ENCODE measurements at places on chromosomes 3 and 15.
A peak's percentile ranks its signal among the peaks of the same experiment; 100 is the strongest.

- no peak for DNase-seq
Observed at GRCh38 chr15:35560258-35560657, 14.3 kb upstream of the DPH6 start.

- no peak for DNase-seq
Observed at GRCh38 chr15:94297558-94297957, 66.2 kb downstream of the MCTP2 start.

DNA sequence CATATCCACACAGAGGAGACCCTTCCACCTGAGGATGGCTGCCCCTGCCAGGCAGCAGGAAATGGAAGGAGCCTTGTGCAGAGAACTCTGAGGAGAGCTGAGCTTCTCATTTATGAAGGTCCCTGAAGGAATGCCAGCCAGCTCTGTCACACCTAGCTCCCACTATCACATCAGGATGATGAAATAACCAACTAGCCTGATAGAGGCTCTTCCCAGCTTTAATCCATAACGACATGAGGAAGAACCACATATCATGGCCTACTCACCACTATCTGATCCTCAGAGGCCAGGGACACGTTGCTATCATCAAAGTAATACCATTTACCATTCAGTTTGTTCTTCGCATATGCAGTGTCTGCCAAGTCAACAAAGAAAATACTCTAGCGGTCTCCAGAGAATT is 1.5 kb upstream of the C3orf62 start:
- DNase-seq, result no peak

DNA sequence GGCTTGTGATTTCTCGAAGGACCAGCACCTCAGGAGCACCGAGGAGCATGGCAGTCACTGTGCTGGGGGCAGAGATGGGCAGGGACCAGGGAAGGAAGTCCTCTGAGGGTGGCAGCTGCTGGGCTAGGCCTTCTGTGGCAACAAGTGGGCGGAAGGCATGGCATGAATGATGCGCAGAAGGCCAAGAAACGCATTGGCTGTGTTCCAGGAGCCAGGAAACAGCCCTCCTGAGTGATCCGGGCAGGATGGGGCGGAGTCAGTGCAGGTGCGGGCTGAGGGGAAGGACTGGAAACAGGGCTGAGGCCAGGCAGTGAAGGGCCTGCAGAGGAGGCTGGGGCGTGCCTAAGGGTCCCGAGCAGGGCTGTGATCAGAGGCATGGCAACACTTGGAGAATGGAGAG is 23.6 kb downstream of the MRPS11 start:
- no peak for DNase-seq

DNA sequence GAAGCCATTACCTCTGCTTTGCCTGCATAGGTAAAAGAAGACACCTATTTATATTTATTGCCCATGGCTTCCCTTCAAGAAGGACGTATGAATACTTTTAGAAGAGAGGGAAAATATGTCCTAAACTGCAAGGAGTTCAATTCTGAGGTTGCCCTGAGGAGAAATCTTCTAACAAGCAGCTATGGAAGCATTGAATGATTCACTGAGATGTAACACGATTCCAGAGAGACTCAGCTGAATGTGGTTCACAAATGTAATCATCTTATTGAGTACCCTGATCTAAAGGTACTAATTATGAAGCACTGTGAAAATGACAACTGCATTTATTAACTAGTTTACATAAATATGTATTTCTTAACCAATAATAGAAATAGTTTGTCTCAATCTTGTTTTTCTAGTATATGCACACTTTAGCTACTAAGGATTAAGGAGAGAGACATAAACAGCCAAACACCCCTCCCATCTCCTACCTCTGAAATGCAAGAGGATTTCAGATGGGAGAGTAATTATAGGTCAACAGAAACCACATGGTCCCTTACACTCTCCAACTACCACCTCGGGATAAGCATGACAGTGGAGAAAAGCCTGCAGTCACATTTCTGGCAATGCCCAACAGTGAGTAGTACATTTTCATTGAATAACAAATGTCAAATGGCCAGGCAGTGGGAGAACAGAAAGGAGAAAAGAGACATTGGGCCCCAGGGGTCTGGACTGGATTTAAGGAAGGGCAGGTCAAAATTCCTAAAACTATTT is 506.2 kb upstream of the IL12A start:
- DNase-seq, result no peak

DNA sequence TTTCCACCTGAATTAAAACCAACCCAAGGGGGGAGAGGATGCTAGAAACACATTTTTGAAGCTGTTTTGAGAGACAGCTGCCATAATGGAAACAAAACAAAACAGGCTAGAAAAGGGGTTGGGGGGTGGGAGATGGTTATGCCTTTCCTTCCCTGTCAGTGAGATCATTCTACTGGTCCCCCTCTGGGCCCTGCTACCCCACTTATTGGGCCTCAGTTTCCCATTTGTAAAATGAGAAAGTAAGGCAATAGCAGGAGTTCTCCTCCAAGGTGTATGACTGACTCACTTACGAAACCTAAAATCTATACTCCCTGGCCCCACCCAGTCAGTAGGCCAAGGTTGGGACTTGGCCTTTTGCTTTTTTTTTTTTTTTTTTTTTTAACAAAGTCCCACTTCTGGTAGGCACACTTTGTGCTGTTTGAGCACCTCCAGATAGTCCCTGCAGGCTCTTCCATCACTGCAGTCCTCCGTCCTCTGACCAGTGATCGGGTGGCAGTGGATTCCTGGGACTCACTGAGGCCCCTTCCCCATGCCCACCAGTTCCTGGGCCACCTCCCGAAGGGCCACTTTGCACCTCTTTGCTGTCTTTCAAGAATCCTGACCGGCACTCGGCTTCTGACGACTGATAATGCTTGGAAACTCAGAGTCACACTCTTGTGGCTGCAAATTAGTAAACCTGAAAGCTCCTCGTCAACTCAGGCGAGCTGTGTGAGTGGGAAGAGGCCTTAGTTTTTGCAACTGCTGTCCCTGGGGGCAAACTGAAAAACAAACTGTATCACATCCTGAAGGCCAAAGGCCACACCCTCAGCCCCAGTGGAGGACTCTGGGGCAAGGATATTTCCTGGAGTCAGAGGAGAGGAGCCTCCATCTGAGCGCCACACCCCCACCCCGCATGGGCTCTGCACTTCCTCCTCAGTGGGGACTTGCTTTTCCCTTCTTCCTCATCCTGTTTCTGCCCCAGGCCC is 6.7 kb upstream of the PSTPIP1 start:
- no peak for DNase-seq

DNA sequence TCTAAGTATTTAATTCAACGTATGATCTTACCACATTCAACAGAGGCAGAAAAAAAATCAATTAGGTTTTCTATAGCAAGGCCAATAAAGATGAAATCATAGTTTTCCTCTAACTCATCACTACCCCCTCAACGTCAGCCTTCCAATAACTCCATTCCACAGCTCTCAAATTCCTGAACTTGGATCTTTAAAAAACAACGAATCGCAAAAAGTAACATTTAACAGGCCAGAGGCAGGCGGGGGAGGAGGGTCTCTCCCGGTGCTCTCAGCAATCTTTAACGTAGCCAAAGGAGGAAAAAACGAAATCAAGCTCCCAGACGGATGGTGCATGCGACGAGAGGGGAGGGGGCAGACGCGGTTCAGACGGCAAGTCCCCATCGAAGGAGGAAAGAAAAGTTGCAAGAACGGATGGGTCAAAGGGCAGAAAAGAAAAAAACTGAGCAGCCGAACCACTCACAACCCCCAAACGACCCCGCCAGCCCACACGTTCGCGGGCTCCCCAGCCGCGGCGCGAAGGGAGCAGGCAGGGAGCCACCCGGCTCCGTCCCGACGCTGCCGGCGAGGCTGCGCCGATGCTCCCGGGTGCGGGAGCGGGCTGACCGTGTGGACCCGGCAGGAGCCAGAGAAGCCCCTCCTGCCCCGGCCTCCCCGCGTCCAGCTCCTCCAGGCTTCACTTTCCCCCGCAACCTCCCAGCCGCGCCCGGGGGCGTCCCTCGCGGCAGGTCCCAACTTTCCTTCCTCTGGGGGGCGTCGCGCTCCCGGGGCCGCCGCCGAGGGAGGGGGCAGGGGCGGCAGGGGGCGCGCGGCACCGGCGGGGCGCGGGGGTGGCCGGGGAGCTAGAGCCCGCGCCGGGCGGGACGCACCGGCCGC is 703 bp downstream of the PEAK1 start:
- DNase-seq, result peak; percentile 15
